RWPE1 (cell line): ENCODE measurements at places on chromosomes 2 and 18.

DNA sequence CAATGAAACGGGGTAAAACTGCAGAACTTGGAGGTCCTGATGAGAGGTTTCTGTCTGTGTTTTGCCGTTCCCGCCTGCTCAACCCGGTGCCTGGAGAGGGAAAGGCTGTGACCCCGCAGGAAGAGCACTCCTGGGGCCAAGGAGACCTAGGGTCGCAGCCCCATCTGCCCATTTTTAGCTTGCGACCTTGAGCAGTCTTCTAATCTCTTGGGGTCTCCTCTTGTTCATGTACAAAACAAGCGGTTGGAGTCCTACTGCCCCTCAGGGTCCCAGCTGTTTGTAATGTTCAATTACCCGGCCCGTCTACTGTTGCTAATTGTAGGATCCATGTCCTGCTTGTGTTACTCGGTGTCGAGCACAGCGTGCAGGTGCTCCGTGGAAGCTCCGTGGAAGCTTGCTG lies 104.5 kb downstream of the PTGR3 start:
- no peak for DNase-seq

DNA sequence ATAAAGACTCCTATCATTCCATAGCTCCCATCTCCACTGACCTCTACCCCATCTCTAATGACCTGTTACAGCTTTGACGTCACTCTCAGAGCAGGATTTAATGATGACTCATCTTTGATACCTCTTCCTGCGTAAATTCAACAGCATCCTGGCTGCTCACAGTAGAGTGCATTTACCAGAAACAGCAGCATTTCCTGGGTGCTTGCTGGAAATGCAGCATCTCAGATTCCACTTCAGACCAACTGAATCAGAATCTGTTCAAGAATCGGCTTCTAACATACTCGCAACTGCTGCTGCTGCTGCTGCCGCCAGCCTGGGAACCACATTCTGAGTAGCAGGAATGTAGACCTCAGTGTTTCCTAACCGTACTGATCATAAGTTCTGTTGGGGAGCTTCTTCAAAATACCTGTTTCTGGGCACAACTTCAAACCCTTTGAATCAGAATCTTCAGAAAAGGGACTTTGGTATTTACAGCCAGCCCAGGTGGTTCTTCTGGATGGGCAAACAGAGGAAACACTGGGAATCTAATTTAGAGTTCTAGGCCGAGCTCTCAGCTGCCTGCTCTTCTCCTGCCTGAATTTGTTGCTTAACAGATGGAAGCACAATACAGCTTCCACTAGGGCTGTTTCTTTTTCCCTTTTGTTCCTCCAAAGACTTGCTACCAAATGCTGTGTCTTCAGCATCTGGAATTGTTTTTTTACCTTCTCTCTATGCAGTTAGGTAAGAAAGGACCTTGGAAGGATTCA lies 241.4 kb downstream of the NCKAP5 start:
- no peak for DNase-seq

GRCh38 chr18:398935-399630 lies 101.4 kb downstream of the COLEC12 start:
- no peak for DNase-seq

DNA sequence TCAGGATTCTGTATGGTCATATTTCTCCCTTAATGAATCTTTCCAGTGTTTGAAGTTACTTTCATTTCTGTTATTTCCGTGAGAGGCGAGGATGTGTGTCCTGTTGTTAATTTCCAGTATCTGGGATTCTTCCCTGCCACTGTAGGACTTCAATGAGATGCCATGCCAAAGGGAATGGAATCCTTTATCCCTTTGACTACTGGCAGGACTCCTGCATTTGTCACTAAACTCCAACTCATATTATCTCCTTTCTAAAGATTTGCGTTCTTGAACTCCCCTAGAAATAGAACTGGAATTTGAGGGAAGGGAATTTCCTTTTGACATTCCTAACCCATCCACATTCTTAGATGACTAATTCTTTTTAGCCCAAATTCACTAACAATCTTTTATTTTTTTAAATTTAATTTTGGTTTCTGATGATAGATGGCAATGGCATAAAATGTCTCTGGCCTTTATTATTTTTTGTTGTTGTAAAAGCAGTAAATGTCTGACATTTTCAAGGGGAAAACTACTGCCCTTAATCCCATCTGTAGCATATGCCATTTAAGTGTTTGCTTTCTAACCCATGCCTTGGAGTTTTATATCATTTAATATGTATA lies 87.8 kb upstream of the EML6 start:
- DNase-seq, result no peak

- no peak for DNase-seq
Measured at GRCh38 chr2:216493334-216493685, 5.3 kb upstream of the RPL37A start.

DNA sequence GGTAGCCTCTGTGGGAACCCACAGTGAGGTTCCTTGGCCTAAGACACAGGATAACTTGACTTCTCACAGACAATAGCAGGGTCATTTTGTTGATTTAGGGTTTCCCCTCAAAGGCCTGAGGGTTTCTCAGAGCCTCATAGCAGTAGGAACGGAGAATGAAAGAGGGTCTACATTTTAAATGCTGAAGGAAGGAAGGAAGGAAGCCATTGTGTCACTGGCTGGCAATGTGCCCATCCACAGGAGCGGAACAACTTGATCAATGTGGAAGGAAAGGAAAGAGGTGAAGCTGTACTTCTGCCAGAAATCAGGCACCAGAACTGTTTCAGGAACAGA lies 5.1 kb downstream of the IL1B start:
- no peak for DNase-seq

GRCh38 chr18:48136827-48137373 lies 206.4 kb upstream of the SMAD2 start:
- DNase-seq, result no peak

- no peak for DNase-seq
Measured at GRCh38 chr2:201223089-201224073, 37.0 kb upstream of the CASP8 start.

- peak; percentile 82 for DNase-seq
Measured at GRCh38 chr2:234949762-234950434, 1.9 kb upstream of the SH3BP4 start.

- DNase-seq, result no peak
Measured at GRCh38 chr18:44944461-44944860, 263.8 kb downstream of the SETBP1 start.

DNA sequence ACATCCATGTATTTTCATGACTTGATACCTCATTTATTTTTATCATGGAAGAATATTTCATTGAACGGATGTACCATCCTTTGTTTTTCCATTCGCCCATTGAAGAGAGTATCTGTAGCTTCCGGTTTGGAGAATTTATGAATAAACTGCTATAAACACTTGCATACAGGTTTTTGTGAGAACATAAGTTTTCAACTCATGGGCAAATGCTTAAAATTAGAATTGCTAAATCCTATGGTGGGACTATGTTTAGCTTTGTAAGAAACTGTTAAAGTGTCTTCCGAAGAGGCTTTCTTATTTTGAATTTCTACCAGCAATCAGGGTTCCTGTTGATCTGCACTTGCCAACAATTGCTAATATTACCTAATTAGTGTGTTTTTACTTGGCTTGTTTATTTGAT lies 938.9 kb downstream of the TDRD15 start:
- no peak for DNase-seq

GRCh38 chr2:191165176-191165643 lies 14.4 kb upstream of the STAT4 start:
- peak; percentile 52 for DNase-seq

DNA sequence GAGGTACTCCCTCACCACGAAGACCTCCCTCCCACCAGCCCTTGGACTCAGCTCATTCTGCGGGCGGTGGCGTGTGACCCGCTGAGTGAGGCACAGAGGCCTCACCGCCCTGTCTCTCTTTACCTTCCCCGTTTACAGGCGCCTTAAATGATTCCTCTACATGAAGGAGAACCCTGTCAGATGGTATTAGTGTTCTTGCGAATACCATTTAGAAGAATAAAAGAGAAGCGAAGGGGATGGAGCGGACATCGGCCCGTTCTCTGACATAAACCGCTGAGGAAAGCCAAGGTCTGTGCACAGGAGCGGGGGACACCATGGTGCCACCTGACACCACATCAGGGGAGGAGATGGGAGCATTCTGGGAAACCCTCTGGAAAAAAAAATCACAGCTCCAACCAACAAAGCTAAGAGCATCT lies 179.8 kb downstream of the HDAC4 start:
- no peak for DNase-seq

GRCh38 chr2:233225230-233226068 lies 26.0 kb upstream of the ATG16L1 start:
- no peak for DNase-seq

- no peak for DNase-seq
Measured at GRCh38 chr2:222424729-222425671, 657 bp downstream of the SGPP2 start.

GRCh38 chr18:42048158-42048557 lies 93.1 kb downstream of the PIK3C3 start:
- peak; percentile 40 for DNase-seq

DNA sequence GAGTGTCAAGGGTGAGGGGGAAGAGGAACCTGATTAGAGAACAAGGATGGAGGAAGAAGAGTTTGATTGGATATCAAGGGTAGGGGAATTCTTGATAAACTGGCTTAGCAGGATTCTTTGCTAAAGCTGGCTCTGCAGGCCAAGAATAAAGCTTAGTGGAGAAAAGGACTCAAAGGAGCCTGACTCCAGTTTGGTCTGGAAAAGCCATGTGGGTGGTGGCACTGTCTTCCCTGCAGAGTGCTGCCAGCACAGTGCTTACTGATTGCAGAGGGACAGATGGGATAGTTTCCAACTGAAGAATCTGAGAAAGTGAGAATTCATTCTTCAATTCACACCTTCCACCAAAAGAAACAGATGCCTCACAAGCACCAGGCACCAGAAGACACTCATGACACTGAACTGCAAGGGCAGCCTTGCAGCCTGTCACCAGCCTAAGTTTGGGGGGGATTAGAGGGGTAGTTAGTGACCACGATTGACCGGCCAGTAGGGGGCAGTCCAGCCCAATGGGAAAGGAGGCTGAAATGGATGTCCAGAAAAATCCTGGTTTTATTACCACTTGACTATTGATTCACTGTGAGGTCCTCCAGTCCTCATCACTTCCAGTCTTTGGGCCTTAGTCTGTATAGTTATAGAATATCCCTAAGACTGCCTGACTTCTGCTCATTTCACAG lies 334.5 kb downstream of the SMAD2 start:
- peak; percentile 0 for DNase-seq

DNA sequence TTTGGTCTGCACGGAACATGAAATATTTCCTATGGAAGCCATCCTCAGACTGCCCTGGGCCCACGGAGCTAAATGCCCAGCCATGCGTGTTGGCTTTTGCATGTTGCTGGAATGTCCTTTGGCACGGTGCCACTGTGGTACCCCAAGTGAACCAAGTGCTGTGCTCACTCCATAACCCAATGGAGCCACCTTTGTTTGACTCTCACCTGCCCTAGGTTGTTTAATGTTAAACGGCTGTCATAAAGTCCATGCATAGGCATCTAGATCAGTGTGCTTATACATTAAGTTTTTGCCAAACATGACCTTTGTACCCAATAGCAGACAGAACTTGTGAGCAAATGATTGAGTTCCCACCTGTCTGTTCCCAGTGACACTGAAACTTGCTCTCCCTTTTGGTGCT lies 59.9 kb upstream of the TMEM87B start:
- DNase-seq, result no peak

DNA sequence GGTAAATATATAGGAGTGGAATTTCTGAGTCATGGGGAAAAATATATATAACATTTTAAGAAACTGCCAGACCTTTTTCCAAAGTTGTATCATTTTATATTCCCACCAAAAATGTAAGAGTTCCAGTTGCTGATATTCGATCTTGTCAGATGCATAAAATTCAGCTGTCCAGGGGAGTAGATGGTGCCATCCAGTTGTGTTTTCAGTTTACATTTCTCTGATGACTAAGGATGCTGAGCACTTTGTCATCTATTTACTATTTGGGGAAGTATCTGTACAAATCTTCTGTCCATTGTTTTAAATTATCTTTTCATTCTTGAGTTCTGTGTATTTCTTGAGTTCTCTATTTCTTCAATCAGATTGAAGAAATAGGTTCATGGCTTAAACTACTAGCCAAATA lies 126.1 kb downstream of the RTN4 start:
- DNase-seq, result no peak

- no peak for DNase-seq
Measured at GRCh38 chr2:176729706-176730569, 460.7 kb downstream of the MTX2 start.

- peak; percentile 19 for DNase-seq
Measured at GRCh38 chr2:85011098-85011497, 40.1 kb downstream of the KCMF1 start.

DNA sequence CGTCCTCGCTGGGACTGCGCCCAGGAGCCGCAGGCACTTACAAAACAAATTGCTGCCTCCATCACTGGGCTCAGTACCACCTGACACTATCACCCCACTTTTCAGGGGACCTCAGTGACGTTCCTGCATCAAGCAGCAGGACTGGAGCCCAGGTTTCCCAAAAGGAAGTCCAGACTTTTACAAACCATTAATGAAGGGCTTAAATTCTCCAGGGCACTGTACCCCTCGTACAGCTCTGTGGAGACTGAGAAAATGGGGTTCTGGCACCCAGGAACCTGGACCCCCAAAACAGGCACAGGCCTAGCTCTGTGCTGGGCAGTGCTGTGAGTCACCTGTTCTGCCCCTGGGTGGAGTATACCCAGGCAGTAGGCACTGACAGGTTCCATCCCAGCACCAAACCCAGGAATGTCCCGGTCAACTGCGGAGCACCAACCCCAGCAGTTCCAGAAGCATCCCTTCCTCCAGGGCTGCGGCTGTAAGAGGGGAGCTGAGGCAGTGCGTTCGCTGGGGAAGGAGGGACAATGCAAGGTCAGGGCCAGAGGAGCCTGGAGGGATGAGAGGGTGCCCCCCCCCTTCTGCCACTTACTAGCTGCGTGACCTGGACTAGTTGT lies 24.6 kb upstream of the NOTO start:
- DNase-seq, result no peak

DNA sequence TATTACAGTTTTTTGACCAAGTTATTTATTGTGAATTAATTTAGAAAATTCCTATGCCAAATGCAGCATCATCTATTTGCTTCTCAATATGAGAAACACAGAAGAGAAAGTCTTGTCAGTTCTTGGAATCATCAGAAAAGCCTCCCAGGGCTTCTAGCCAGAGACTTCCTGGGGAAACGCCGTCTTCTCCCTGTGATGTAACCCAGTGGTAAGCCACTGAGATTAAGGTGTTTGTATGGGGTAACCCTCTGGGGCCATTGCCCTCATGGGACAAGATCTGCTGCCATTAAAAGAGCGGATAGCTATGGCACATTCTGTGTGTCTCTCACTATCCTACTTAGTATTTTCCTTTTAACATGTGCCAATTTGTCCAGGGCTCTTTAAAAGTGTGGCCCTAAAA lies 28.0 kb downstream of the ANKRD29 start:
- no peak for DNase-seq

DNA sequence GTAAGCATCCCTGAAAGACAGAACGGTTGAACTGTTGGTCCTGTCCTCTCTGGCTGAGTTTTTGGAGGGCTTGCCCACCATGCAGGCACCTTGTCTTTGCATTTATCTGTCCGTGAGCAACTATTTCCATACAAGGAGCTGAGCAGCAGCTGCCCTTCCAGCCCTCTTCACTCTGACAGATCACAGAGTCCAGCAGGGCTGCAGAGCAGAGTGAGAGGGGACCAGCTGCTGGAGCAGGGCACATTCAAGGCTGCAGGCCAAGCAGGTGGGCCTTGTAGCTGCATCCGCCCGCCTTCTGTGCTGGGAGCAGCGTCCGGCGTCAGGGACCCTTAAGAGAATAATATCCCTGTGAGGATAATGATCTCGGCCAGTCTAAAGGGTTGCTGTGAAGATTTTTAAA lies 9.5 kb downstream of the SMYD1 start:
- DNase-seq, result no peak
